ENCODE measurements at places on chromosomes 5 and 9.

- no peak for DNase-seq
Observed at GRCh38 chr5:8944005-8944404, 601.9 kb downstream of the SEMA5A start.

GRCh38 chr5:32869216-32869615 lies 158.1 kb downstream of the NPR3 start:
- DNase-seq, result no peak

DNA sequence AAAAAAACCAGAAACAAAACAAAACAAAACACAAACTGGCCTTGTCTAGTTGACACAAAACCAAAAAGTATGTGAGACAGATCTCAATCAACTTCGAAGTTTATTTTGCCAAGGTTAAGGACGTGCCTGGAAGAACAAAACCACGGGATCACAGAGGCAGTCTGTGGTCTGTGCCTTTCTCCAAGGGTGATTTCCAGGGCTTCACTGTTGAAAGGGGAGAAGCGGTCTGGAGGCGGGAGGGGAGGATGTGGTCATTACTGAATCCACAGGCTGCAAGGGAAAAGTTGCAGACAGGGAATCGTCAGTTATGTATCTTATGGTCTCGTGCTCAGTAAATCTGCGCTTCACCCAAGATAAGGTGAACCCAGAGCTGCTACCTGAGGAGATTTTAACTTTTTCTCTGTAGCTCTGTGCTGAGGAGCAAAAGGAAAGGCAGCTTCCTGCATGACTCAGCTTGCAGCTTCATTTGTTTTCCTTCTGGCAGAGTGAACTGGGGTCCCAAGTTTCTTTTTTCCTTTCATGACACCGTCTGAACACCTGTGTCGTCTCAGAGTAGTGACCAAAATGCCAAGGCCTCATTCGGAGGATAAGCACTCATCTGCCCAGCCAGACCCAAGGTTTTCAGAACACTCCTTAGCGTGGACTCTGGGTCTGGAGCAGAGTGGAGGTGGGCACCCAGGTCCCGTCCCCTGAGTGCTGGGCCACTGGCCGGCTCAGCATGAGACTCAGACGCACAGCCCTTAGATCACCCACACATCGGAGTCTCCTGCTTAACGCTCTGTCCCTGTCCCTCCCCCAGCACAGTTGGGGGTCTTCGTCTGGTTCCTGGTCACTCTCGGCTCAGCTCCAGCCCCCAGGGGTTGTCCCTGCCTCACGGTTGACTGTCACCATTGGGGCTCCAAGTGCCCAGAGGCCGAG lies 25.9 kb downstream of the ROPN1L start:
- DNase-seq, result no peak

- no peak for DNase-seq
Observed at GRCh38 chr5:57778501-57779091, 296.0 kb upstream of the ACTBL2 start.

GRCh38 chr9:80867731-80868130 lies 821.6 kb downstream of the TLE1 start:
- no peak for DNase-seq

GRCh38 chr5:174692381-174692780 lies 32.0 kb upstream of the MSX2 start:
- DNase-seq, result no peak

GRCh38 chr9:87713278-87713987 lies 12.5 kb upstream of the CTSL start:
- DNase-seq, result peak; percentile 68

DNA sequence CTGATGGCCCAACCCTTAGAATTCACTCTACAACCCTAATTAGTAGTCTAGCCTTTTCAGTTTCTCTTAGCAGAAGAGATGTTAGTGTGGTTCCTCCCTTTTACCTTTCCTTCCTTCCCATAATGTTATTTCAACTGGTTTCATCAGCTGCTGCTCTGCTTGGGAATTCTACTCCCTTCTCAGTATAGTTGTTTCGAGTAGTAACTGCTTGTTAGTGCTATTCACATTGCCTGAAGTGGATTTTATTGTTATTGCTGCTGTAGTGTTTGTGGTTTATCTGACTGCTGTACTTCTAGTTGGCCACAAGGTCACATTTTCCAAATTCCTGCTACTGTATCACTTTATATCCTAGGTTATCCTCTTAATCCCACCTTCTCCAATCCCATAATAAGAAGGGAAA lies 29.7 kb downstream of the SMIM15 start:
- no peak for DNase-seq

DNA sequence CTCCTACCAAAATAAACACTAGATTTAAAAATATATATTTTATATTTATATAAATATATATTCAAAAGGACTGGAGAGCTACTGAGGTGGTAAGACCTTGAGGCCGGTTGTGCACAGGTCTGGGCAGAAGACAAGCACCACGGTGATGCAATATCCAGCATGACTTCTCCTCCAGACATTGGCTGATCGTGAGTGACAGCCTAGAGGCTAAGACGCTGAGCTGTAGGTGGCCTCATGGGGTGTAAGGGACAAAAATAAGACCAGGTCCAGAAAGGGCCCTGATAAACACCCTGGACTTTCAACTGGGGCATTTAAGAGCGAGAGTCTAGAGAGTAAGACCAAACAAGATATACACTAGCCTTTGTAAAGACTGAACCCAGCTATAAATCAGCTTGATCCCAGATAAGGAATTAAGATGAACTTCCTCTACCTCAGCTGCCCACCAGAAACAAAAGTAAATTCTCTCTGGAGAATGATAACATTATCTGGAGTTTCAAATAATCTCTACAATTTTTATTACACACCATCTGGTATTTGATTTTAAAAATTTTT lies 14.2 kb upstream of the C5orf47 start:
- no peak for DNase-seq
